Cortex of kidney (tissue), 1 donor: ENCODE measurements at places on chromosomes 2 and 18.

DNA sequence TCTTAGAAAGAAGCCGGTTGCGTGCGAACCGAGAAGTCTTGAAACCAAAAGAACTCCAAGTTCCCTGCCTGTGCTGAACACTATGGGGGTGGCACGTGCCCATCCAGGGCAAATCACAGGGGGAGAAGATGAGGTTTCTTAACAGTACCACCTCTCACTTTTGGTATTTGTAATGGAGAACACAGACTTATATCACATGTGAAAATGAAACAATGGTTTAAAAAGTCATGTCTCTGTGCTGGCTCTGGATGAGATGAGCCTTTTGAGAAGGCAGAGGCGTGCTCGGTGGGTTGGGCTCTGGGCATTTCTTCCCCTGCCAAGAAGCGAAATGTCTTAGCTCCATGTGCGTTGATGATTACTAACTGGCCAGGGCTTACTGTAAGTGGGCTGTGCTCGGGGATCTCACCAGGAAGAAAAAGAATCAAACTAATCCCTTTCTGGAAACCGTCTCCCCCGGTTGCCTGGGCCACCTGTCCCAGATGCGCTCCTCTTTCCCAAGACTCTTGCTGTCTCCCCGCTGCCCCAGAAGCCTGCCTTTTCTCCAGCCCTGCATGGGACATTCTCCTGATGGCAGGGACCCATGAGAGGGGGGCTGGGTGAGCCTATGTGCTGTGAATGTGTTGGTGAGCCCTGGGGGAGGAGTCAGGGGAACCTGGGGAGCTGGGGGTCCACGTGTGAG is 252.9 kb downstream of the PRKCE start:
- DNase-seq: no peak

- no peak for DNase-seq
Measured at GRCh38 chr2:141417246-141417797, 713.5 kb downstream of the LRP1B start.

DNA sequence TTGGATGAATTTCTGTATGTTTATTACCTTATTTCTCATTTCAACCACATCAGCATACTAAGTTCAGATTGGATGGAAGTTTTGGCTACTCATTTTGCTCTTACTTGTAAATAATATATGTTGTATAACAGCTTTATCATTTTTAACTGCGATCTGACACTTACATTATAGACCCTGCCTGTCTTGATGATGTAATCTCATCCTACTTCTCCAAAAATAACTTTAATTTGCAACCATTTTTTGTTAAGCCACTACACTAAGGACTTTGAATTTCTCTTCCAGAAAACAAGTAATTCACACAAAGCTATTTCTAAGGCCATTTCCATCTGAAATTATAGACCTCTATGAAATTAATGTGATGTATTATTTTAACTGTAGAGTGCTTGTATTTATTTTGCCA is 240.7 kb downstream of the WDR7 start:
- no peak for DNase-seq

GRCh38 chr2:54133056-54133455 is 17.6 kb downstream of the ACYP2 start:
- no peak for DNase-seq

GRCh38 chr2:219959471-219959870 is 332.0 kb downstream of the SLC4A3 start:
- DNase-seq: no peak

- no peak for DNase-seq
Measured at GRCh38 chr18:36786686-36787085, 42.1 kb downstream of the TPGS2 start.

- DNase-seq: no peak
Measured at GRCh38 chr2:203781151-203781550, 74.7 kb downstream of the CD28 start.

DNA sequence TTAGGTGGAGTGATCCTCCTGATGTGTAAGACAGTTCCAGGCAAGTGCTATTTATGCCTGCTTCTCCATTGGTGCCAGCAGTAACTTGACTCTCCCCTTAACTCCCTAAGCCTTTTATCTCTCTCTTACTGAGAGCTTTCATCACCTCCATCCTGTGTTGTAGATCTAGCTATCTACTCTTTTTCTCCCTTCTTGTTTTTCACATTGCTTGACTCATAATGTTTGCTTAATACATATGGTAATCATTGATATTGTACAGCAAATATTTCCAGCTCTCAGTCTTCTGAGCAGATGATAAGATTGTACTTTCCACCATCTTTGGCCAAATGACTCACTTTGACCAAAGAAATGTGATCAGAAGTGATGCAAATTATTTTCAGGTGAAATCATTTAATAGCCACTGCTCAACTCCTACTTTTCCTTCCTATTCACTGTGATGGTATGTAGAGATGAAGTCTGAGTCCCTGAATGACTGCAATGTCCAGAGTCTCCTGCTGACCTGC is 165.0 kb downstream of the PLCL1 start:
- no peak for DNase-seq

DNA sequence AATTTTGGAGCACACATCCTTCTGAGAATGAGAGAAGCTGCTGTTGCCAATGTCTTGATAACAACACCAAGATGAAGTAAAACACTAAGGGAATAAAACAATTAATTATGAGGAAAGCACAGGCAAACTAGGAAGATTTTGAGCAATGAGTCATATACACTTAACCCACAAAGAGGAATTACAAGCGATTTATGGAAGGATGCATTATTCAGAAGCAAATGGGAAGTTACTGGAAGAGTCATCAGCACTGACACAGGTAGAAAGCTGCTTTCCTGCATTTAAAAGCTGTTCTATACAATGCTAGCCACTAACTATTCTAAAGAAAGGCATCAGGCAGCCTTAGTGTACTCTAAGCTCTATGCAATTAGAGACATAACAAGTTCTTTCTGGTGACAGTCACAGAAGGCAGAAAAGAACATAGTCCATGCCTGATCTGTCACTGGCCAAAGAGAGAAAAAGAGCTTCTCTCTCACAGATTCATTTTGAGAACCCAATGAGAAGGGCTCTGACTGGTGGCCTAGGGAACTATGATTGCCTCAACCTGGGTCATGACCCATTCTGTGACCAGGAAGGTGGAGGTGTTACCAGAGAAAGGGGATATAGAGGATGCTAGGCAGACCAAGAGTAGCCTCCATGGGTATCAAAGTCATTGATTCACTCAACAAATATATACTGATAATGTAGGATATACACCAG is 45.4 kb downstream of the M1AP start:
- no peak for DNase-seq

DNA sequence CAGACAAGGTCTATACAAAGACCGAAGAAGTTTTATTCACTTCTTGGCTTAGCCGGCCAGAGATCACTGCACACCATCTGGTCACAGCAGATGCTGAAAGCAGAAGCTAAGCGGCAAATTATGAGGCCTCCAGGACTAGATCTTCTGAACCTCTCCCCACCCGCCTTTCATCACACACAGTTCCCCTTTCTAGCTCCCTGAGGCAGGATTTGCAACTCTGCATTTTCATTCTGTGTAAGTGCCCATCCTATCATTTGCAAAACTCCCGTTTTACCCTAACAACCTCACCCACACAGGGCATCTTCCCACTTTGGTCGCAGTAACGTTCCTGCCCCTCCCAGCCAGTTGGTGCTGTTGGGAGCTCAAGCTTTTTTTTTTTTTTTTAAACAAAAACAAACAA is 3.1 kb upstream of the MOB1A start:
- no peak for DNase-seq

- no peak for DNase-seq
Measured at GRCh38 chr18:11304928-11305327, 155.6 kb upstream of the PIEZO2 start.

DNA sequence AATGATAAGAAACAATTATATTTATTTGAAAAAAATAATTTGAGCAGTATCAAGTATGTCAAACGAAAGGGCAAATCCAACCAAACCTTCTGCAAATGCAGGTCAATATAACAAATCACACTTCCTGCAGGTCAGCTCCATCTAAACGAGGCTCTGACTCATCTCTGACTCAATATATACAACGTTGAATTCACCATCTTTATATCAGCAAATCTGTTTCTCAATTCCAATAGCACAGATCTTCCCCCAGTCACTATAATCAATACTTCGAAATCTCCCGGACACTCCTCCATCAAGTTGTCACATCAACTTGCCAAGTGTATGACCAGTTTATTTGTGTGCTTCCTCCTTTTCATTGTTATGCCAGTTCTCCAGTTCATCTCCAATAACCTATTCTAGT is 388.9 kb downstream of the ZEB2 start:
- DNase-seq: no peak

DNA sequence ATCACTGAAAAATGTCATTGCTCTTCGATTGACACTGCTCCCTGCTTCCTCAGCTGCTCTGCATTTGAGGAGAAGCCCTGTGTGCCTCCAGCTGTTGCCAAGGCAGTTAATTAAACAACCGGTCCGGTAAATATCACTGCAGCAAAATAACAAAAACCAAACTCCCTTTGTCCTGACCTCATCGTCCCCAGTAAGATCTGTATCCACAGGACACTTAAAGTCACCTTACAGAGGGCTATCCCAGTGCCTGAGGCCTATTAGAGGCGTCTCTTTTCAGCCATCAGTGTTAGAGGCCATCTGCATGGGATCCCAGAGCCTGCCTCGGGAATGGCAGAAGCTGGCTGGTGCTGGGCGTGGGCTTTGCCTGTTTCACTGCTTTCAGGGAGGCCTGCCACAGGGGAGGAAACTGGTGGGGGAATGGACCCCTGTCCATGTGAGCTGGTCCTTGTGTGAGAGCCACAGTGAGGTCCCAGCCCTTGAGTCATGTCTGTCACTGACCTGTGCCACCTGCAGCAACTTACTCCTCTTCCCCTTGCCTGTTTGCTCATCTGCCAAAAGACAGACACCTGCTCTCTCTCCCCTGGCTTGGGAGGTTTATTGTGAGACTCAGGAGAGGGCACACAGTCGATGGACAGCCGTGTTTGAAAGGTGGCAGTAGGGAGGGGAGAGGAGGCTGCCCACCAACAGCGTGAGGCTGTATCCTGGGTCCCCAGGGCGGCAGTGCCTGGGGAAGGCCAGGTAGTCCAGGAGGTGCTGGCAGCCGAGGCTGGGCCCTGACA is 117.7 kb upstream of the MCFD2 start:
- no peak for DNase-seq

- no peak for DNase-seq
Measured at GRCh38 chr18:53426666-53427184, 797.7 kb downstream of the MBD2 start.

- no peak for DNase-seq
Measured at GRCh38 chr2:30368258-30368657, 78.8 kb upstream of the LCLAT1 start.

DNA sequence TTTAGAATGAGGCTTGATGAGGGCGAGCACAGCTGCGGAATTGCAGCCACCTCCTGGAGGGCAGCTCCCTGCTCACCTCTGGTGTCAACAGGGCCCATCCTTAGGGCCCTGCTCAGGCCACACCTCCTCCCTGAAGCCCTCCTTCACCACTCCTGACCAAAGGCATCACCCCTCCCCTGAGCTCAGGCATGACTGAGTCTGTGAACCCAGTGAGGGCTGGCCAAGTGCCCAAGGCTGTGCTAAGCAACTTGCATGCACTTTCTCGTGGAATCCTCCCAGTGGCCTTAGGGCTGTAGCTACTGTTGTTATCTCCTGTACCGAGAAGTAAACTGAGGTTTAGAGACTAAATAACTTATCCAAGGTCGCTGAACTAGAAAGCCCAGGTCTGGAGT is 101.7 kb downstream of the KLHL29 start:
- DNase-seq: no peak
